ENCODE measurements at places on chromosomes 11 and 22.

DNA sequence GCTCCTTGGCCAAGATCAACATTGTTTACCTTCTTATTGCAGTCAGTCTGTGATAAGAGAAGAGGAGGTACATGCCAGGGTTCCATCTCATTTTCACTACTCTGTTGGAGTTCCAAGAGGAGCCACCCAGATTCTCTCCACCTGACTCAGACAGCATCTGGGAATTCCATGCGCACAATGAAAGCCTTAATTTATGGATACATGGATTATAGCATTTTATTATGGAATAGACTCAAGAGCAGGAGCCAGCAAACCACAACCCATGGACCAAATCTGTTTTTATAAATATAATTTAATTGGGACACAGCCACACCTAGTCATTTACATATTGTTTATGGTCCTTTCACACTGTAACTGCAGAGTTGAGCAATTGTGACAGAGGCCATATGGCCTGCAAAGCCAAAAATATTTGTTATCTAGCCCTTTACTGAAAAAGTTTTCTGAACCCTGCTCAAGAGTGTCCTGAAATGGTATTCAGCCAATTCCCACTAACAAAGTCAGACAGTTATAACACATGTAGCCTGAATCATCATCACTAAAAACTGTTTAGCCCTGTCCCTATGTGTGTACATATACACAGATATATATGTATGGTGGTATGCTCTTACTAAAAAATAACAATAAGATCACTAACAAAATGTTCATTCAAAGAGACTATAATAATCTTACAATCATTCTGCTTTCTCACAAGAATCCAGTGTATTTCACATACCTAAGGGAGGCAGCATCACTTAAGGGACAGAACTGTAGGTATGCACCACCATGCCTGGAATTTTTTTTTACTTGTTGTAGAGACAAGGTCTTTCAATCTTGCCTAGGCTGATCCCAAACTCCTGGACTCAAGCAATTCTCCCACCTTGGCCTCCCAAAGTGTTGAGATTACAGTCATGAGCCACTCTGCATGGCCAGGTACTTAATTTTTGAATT lies 104.5 kb upstream of the TEAD1 start:
- no peak for DNase-seq

DNA sequence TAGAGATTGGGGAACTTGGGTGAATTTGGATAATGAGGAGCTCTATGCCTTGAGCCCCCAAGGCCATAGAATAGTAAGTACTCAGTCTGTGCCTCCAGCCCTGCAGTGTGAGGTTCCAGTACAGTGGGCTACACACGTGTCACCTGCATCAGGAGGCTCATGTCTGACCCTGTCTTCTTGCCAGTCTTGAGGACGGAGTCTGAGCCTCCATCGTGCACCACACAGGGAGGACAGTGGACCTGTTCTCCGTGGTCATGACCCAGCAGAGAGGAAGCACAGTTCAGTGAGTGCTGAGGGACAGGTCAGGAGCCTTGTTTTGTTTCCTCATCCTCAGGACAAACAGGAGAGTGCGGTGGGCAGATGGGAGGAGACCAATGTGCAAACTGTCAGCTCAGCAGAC lies 30.8 kb downstream of the RPS13 start:
- no peak for DNase-seq

GRCh38 chr22:43883719-43884415 lies 7.9 kb downstream of the PNPLA5 start:
- no peak for DNase-seq

DNA sequence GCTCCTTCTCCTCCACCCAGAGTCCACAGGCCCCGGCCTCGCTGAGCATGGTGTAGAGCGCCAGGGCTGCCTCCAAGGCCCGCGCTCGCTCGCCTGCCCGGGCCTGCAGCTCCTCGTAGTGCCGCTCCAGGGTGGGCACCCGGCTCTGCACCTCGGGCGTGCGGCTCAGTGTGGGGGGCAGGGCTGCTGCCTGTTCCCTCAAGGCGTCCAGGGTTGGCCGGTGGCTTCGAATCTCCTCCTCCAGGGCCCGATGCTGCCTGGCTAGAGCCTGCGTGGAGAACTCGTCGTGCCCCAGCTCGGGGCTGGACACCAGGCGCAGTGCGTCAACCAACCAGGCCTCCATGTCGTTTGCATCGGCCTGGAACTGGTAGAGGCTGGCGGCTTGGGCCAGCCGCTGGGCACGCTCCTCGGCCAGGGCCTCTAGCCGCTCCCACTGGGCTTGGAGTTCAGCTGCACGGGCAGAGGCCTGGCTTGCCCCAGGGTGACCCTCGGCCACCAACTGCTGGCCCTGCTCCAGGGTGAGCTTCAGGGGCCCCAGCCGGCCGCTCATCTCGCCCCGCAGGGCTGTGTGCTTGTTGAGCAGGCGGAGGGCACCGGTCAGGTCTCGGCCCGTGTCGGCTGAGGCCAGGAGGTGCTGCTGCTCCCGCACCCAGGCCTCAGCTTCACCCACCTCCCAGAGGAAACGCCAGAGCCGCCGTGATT lies 24.2 kb downstream of the SPTBN2 start:
- DNase-seq = no peak

DNA sequence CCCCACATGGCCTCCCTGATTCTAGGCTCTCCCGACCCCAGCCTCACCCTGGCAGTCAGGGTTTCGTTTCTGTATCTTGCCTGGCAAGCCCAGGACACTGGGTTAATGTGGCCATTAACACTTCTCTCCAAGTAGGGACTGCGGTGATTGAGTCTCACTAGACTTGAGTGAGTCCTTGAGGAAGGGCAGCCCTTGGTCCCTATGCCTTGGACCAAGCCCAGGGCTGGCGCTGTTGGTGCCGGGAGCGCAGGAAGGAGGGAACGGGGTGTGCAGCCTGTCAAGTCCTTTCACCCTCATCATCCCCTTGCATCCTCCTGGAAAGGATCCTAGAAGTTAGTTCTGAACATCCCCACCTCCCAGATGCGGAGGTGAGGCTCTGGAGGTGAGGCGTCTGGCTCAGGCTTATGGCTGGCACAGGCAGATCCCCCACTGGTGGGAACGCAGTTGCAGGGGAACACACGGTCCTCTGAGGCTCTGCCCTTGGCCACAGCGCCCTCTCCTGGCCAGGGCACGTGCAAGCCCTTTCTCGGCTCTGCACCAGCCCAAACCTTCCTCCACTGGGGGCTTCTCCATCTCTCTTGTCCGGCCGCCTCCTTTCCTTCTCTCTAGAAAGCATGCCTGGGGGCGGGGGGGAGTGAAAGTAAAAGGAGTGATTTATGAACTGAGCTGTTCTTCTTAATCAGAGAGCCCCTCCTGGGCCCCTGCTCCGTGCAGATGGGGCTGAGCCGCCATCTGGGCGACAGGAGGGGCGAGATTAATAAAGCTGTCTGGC lies 56.7 kb downstream of the TP53I11 start:
- no peak for DNase-seq

DNA sequence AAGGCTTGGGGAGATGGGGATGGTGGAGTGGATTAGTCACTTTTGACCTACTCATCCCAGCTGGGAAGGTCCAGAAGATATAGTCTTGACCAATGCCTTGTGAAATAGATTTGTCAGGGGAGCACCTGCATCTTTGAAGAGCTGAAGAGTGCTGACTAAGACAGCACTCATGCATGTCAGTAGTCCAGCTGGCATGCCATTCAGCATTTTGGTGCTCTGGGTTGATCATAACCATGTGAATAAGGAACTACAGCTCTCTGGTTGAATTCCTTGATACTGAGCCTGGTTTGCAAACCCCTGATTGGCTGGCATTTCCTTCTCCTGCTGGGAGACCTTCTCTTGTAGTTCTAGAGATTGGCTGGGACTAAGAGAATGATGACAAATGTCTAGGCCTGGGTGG lies 106.8 kb upstream of the ALX4 start:
- DNase-seq = no peak

GRCh38 chr11:75659836-75660235 lies 9.0 kb downstream of the MAP6 start:
- DNase-seq = no peak

DNA sequence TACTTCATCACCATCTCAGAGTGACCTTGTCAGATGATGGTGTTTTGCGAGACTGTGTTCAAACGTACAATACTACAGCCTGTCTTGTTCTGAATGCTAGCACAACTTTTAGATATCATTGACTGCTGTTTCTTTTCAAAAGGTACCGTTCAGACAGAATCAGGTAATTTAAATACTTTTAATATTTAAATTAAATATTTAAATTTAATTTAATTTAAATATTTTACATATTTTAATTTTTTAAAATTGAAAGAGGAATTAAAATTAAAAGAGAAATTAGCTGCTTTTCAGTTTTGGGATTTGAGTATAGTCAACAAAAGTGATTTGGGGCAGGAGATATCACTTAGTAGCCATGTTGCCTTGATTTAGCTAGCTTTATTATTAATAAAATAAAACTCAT lies 642.1 kb upstream of the CCDC179 start:
- DNase-seq = no peak

DNA sequence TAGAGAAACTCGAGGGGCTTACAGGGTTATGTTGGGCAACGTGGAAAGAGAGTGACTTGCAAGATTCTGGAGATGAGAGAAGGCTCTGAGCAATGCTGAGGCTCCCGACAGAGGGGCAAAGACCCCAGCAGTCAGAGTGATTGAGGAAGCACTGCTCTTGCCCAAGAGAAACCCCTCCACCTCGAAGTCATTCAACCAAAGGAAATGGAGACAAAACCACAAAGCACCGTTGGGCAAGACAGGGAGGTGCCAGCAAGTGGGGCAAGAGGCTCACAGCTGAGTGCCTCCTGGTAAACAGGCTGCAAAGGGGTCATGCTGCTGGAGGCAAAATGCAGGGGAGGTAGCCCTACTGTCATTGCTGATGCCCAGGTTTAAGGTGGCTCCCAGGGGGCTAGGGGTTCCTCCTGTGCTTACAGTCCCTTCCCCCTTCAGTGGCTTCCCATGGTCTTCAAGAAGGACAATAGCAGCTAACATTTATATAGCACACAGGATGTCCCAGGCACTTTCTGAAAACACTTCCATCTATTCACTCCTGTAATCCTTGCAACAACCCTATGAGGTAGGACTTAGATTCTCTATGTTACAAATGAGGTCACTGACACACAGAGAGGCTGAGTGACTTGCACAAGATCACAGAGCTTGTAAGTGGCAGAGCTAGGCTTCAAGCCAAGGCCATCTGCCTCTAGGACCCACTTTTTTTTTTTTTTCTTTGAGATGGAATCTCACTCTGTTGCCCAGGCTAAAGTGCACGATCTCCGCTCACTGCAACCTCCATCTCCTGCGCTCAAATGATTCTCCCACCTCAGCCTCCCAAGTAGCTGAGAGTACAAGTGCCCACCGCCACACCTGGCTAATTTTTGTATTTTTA lies 18.1 kb upstream of the MYH9 start:
- no peak for DNase-seq

GRCh38 chr11:32262367-32262766 lies 171.5 kb downstream of the RCN1 start:
- no peak for DNase-seq

DNA sequence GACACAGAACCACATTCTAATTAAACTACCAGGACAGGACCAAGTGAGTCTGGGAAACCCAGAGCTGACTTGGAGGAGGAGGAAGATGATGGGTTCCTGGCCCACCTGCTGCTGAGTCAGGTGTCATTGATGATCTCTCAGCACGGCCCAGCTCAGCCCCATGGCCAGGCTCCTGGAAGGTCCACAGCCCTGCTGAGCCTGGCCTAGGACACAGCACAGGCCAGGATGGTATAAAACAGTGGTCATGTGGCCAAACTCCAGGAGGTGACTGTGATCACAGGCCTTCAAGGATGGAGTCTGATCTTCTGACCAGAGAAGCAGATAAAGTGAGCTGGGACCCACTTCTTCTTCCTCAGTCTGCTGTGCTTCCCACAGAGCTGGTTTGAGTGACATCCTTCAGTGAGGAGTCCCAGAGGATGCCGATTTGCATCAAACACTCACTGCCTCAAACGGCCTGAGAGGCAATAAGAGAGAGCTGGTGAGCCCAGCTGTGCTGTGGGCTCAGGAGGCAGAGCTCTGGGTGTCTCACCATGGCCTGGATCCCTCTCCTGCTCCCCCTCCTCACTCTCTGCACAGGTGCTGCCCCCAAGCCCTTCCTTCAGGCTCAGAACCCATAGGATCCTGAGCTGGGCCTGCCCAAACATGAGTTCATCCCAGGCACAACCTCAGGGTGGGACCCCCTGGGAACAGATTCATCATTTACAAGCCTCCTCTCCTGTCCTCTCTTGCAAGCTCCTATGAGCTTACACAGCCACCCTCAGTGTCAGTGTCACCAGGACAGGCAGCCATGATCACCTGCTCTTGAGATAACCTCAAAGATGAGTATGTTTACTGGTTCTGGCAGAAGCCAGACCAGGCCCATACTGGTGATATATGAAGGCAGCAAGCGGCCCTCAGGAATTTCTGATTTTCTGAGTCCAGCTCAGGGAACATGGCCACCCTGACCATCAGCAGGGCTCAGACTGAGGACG lies 37.7 kb upstream of the IGLL5 start:
- no peak for DNase-seq

DNA sequence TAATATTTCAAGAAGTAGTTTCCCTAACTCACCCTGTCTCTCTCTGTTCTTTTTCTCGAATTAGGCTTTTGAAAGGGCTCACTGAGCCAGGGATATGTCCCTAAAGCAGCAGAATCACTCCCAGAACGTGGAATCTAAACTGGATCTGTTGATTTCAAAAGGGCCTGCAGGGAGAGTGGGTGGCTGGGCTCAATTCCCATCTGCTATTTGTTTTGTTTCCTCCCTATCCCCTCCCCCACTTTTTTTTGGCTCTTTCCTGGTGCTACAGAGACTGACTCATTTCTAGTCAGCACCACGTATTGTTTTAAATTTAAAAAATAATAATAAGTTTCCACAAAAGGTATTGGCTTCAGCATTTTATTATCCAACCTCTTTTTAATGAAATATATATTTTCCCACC lies 961.5 kb downstream of the FAM181B start:
- no peak for DNase-seq

GRCh38 chr22:49199224-49199623 lies 628.4 kb downstream of the BRD1 start:
- DNase-seq = no peak

GRCh38 chr11:110454609-110455008 lies 24.9 kb downstream of the FDX1 start:
- no peak for DNase-seq

All from cerebellar nuclear complex (tissue), 1 donor.